ENCODE measurements at places on chromosomes 1 and 21.

DNA sequence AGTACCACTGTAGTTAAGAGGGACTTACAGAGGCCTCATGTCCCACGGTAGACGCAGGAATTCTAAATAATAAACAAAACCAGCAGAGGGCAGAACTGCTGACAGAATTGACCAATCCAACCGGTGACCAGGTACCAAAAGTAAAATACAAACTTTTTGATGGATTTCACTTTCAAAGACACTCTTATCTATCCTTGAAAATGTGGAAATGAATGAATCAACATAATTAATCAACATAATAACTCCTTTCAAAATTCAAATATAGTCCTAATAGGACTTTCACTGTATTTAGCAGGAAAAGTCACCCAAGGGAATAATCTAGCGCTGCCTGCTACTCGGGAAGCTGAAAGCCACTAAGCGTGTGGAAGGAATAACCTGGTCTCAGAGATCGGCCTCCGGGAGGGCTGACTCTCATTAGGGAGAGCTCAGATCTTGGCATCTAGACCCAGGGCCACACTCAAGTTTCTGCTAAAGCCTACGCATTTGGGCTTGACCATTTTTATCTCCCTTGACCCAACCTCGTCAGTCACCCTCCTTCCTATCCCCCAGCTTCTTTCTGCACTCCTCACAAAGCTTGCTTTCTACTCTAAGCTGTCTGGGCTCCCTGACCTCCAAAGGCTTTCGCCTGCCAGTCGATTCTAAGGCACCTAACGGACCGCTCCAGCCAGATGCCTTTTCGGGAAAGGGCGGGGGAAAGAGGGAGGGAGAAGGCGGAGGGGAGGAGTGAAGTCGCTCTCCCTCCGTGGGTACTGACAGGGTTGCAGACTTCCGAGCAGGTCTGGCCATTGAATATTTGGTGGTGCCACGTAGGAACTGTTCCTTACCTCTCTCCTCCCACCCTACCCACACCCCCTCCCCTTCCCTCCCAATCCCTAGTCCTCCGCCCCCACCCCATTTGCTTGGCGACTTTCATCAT lies 1.6 kb downstream of the COL11A1 start:
- no peak for DNase-seq

DNA sequence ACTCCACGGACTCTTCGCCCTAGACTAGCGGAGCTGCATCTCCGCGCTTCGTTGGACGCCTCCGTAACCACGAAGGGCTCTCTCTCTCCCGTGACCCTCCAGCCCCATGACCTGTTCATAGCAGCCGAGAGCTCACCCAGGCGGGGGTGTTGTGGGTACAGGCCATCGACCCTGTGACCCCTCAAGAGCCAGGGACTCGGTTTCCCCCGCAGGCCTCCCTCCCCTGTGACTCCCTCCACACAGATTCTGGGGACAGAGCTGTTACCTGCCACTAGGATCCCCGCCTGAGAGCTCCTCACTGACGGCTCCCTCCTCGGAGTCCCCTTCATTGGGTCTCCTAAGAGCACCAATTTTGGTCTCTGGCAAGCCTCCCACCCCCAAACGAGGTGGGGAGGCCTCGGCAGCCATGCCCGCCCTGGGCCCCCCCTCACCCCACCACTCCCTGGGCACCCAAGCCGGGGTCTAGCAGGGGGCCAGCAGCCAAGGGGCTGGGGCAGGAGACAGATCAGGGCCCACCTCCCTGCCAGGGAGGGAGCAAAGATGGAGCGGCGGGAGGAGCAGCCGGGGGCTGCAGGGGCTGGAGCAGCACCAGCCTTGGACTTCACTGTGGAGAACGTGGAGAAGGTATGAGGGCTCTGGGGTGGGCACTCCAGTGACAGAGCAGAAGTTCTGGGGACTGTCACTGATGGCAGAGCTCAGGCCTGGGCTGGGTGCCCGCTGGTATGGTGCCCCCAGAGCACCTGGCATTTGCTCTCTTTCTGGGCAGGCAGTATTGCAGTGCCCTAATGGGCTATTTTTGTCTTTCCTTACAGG lies 517 bp downstream of the IPO13 start:
- DNase-seq, result no peak

- no peak for DNase-seq
Measured at GRCh38 chr21:29258626-29259338, 39.9 kb upstream of the BACH1 start.

DNA sequence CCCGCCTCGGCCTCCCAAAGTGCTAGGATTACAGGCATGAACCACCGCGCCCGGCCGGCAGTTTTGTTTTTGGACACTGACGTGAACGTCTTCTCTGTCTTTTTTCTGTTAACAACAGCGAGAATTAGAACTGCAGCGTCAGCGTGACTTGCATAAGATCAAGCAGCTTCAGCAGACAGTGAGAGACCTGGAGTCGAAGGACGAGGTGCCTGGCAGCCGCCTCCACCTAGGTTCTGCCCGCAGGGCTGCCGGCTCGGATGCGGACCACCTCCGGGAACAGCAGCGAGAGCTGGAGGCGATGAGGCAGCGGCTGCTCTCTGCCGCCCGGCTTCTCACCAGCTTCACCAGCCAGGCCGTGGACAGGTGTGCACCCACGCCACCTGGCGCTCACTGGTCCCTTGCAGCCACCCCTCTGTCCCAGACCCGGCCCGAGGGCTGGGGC lies 22.9 kb upstream of the DIP2A start:
- no peak for DNase-seq

DNA sequence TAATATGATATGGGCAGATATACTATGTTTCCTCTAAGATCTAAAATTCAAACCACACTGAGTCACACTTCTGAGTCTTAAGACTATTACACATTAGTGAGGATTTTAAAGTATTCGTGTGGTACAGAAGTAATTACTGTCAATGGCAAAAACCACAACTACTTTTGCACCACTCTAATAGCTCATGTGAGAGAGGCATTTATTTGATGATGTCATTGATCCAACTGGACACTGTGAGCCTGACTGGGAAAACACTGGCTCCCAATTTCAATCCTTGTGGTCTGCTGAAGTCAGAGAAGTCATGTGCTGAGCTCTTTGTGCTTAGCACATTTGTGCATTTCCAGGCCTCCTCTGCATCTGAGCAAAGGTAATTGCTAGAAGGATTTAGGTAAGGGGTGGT lies 377.8 kb downstream of the USH2A start:
- no peak for DNase-seq

- no peak for DNase-seq
Measured at GRCh38 chr1:192045131-192045530, 113.1 kb upstream of the RGS18 start.

GRCh38 chr1:91120936-91121335 lies 99.1 kb upstream of the ZNF644 start:
- no peak for DNase-seq

GRCh38 chr1:10637400-10637799 lies 159.0 kb downstream of the CASZ1 start:
- no peak for DNase-seq

- no peak for DNase-seq
Measured at GRCh38 chr1:160567858-160568682, 11.2 kb downstream of the CD84 start.

DNA sequence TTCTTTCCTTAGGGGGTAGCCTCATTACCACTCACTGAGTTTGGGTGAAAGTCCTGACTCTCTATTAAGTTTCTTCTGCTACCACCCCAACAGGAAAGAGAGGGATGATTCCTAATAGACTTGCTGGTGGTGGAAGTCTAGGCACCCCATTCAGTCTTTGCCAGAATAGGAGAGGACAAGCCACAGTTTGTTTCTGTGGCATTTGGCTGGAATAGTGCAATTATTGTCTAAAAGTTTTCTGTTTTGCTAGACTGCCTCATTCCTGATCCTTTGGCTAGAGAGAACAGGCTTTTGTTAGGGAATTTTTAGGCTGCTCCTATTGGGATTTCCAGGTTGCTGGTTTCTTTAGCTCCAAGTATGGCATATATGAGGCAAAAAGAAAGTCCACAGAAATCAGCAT lies 9.9 kb upstream of the HJV start:
- no peak for DNase-seq

DNA sequence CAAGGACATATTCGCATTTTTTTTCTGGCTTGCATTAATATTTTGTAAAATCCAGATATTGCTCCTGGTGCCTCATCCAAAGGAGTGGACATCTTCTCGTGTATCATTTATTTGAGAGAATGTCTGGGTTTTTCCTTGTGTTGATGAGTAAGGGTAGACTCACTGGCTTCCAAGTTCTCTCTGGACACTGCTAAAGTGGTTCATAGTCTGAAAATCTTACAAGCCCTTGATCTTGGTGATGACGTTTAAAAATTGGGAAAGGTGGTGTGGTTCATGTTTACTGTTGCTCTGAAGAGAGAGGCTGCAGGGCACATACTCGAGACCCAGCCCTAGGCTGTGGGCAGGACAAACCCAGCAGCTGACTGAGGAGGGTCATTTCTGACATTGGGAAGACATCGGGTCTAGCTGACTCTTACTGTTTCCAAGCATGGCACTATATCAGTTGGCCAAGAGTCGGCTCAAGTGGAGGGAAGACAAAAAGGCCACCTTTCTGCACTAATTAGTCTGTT lies 296.2 kb downstream of the LMX1A start:
- DNase-seq, result no peak

DNA sequence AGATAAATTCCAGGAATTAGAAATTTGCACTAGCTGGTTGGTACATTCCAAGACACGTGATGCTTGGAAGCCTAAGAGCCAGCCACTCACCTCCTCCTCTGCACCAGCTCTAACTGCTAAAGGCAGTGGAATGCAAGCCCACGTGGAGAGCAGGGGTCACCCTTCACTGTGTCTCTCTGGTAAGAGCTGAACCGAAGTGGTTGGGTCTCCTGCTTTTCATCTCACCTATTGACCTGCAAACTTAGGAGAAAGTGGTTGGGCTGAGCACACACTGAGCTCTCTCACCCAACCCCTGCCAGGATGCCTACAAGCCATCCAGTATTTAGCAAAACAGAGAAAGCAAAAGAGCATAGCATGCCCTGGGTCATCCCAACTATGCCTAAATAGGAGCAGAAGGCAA lies 19.3 kb downstream of the HAO2 start:
- DNase-seq, result no peak

GRCh38 chr1:40634901-40635655 lies 30.4 kb downstream of the RIMS3 start:
- no peak for DNase-seq

- DNase-seq, result no peak
Measured at GRCh38 chr1:37157634-37158033, 123.3 kb upstream of the GRIK3 start.

DNA sequence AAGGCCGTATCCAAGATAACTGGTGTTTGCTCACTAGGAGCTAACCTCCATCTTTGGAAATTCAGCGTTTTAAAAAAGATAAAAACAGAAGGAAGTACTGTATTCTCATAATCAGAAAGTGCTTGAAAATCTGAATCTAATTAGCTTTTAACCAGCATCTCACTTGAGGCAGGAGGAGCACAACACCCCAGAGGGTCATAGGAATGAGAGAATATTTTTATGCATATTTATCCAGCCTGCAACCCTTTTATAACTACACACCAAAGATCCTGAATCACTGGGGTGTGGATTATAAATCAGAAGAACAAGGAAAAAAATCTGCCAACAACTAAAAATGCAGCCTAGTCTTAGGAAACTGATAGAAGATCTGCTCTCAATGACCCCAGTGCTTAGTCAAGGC lies 68.0 kb upstream of the PTCH2 start:
- no peak for DNase-seq

DNA sequence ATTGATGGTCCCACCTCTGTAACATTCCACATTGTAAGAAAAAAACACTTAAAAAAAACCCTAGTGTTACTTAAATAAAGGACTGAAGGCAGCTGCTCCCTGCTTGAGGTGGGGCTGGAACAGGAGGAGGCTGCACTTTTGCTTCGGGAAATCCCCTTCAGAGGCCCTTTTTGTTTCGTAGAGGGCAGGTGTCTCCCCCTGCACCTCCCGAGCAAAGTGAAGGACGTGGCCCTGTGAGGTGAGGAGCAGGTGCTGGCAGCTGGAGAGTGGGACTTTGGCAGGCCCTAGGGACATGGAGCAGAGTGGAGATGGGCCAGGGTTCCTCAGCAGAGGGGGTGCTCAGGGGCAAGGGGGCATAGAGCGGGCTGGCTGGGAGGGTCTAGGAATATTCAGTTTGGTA lies 33.4 kb upstream of the WNT4 start:
- DNase-seq, result no peak

GRCh38 chr21:38878379-38879179 lies 72.8 kb downstream of the ETS2 start:
- DNase-seq, result no peak

DNA sequence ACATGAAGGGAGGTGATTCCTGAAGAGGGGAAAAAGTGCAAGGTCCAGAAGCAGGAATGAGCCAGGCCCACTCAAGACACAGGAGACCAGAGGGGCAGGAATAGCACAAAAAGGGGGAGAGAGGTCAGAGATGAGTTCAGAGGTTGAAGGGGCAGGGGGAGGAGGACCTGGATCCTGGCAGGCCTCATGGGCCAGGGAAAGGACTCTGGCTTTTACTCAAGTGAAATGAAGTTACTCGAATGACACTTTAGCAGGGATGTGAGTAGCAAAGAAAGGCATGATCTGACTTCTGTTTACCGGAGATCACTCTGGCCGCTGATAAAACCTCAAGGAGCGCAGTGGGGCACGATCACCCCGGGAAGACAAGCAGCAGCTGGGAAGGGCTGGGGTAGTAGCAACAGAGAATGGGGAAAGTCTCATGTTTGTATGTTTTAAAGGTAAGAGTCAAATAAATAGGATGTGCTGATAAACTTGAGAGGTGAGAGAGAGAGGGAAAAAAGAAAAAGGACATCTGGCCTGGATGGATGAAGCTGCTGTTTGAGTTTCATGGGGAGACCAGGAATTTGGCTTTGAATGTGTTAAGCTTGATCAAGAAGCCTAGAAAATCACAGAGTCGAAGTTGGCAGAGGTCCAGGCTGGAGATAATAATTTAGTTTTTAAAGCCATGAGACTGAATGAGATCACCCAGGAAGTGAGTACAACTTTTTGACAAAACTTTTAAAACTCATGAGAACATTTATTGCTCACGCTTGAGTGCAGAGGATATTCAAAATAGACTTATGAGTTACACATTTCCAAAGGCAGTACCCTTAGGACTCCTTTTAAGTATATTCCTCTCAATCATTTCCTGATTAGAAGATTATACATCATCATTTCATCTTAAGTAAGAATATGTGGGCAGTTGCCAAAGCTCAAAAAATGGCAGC lies 156.0 kb downstream of the RERE start:
- DNase-seq, result no peak

GRCh38 chr1:42886046-42886739 lies 39.8 kb downstream of the ZNF691 start:
- DNase-seq, result no peak

GRCh38 chr1:241950390-241950789 lies 7.2 kb upstream of the BECN2 start:
- no peak for DNase-seq

GRCh38 chr1:36743286-36744005 lies 260.7 kb upstream of the CSF3R start:
- no peak for DNase-seq
